ENCODE measurements at places on chromosomes 11 and 22.

- DNase-seq: peak; percentile 91
Measured at GRCh38 chr11:9755561-9756185, 91.8 kb downstream of the SWAP70 start.

GRCh38 chr22:23000657-23001347, 69.5 kb upstream of the GNAZ start:
- DNase-seq: no peak

GRCh38 chr11:35304386-35304775, 115.0 kb downstream of the SLC1A2 start:
- no peak for DNase-seq

- DNase-seq: peak; percentile 61
Measured at GRCh38 chr11:65355776-65356393, 1.3 kb downstream of the TIGD3 start.

GRCh38 chr22:39546889-39547586, 14.5 kb upstream of the RPS19BP1 start:
- peak; percentile 48 for DNase-seq

GRCh38 chr22:38867471-38868285, 4.3 kb downstream of the CBX6 start:
- no peak for DNase-seq

GRCh38 chr11:12150831-12151382, 40.5 kb downstream of the MICAL2 start:
- DNase-seq: no peak

GRCh38 chr22:37904572-37905533, 1.2 kb upstream of the MICALL1 start:
- peak; percentile 97 for DNase-seq

GRCh38 chr11:10908215-10908951, 50.5 kb upstream of the ZBED5 start:
- peak; percentile 82 for DNase-seq

DNA sequence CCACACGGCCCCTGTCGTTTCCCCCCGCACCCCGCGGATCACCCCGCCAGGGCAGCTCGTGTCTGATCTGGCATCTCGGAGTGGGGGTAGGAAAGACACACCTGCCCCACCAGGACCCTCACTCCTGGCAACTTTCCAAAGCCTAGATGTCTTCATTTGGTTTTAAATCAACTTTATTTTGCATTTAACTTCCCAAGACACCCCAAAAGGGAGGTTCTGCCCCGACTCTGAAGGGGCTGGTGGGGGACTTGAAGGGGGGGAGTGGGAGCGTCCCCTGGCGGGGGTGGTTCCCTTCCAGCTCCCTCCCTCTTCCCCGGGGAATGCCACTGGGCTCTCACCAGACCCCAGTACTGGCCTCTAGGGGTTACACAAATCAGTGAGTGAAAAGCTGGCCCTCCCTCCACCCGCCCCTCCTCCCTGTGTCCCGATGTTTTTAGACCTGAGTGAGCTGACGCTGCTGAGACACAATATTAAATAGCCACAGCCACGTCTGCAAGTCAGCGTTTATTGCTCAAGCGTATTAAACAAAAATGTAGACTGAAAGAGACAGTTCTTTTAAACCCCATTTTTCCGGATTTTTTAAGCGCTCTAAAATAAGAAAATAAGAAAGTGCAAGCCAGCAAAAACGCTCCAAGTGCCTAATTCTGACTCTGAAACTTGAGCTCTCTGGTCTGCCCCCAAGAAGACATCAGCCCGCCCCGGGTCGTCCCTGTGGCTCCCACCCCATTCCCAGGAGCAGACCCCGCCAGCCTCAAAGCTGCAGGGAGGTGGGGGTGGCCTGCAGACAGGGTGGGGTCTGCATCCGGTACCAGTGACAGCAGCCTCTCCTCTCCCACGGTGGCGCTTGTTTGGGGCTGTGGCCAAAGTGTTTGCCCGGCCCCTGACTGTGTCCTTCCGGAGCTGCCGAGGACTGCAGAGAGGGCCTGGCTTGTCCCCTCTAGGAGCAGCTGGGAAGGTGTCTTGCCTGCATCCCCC, 1.1 kb upstream of the TTLL8 start:
- DNase-seq: peak; percentile 25

- no peak for DNase-seq
Measured at GRCh38 chr11:67024410-67024809, 1.5 kb downstream of the SYT12 start.

- no peak for DNase-seq
Measured at GRCh38 chr11:14334893-14335292, 24.1 kb downstream of the RRAS2 start.

DNA sequence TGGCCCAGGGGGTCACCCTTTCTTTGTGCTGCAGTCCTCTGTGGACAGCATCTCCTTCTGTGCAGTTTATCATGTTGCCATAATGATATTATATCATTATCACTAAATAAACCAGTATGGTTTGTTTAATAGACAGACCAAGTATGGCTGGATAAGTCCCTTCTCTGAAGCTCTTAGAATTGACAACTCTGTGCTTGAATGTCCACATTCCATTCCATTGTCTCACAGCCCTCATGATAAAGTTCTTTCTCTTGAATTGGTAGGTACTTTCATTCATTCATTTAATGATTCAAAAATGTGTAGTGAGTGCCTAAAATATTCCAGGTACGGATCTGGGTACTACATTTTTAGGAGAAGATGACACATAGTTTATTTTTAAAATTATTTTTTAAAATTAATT, 7.8 kb downstream of the RPS6KA4 start:
- no peak for DNase-seq

DNA sequence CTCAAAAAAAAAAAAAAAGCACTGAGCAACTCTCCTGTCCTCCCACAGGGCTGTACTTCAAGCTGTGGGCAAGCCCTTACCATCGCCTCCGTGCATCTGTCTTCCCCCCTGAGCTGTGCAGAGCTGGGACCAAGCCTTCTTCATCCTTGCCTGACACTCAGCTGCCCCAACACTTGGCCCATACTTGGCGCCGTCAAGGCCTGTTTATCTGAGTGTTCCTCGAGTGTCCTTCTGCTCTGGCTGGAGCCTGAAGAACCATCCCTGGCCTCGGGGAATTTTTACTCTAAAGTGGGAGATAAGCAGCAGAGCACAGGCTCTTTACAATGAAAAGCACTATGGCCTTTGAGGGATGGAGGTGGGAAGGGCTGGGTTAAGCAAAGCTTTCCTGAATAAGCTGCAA, 1.6 kb upstream of the TIRAP start:
- DNase-seq: no peak

- no peak for DNase-seq
Measured at GRCh38 chr11:8610532-8611116, 16.6 kb upstream of the STK33 start.

- no peak for DNase-seq
Measured at GRCh38 chr22:34038801-34039555, 118.7 kb upstream of the LARGE1 start.

- no peak for DNase-seq
Measured at GRCh38 chr22:22073769-22074561, 91.4 kb upstream of the TOP3B start.

DNA sequence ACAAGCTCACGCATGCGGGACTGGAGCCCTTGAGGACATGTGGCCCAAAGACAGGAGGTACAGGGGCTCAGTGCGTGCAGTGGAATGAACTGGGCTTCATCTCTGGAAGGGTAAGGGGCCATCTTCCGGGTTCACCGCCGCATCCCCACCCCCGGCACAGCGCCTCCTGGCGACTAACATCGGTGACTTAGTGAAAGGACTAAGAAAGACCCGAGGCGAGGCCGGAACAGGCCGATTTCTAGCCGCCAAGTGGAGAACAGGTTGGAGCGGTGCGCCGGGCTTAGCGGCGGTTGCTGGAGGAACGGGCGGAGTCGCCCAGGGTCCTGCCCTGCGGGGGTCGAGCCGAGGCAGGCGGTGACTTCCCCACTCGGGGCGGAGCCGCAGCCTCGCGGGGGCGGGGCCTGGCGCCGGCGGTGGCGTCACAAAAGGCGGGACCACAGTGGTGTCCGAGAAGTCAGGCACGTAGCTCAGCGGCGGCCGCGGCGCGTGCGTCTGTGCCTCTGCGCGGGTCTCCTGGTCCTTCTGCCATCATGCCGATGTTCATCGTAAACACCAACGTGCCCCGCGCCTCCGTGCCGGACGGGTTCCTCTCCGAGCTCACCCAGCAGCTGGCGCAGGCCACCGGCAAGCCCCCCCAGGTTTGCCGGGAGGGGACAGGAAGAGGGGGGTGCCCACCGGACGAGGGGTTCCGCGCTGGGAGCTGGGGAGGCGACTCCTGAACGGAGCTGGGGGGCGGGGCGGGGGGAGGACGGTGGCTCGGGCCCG, at the start of gene MIF:
Gene MIF (plus strand): TSS at position 439 of the 765 bp plus-strand sequence. CDS start 92 bp downstream, at position 531.
- DNase-seq: peak; percentile 93

Measured in myocyte (in vitro differentiated cells).